ENCODE measurements at places on chromosomes 1 and 21.
A peak's percentile ranks its signal among the peaks of the same experiment; 100 is the strongest.

DNA sequence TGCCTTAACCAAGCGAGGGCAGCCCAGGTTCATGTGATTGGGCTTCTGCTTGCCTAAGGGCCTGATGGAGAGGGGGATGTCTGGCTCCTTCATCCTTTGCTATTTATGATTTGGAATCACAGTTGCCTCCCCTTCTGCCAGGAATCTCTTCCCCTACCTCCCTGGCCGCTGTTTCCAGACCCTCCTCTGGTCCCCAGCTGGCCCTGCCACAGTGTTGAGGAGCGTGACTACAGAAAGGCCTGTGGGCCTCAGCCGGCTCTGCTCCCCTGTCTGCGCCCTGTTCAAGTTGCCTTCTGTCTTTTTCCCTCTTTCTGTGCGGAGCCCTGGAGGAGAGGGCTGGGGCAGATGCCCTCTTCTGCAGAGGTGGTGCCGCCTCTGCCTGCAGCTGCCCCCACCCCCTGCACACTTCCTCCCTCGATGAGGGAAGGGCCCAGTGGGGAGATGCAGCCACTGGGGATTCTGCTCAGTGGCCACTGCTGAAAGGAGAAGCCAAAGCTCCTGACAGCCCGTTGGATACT, 6.5 kb downstream of the KIAA1614 start:
- no peak for DNase-seq

DNA sequence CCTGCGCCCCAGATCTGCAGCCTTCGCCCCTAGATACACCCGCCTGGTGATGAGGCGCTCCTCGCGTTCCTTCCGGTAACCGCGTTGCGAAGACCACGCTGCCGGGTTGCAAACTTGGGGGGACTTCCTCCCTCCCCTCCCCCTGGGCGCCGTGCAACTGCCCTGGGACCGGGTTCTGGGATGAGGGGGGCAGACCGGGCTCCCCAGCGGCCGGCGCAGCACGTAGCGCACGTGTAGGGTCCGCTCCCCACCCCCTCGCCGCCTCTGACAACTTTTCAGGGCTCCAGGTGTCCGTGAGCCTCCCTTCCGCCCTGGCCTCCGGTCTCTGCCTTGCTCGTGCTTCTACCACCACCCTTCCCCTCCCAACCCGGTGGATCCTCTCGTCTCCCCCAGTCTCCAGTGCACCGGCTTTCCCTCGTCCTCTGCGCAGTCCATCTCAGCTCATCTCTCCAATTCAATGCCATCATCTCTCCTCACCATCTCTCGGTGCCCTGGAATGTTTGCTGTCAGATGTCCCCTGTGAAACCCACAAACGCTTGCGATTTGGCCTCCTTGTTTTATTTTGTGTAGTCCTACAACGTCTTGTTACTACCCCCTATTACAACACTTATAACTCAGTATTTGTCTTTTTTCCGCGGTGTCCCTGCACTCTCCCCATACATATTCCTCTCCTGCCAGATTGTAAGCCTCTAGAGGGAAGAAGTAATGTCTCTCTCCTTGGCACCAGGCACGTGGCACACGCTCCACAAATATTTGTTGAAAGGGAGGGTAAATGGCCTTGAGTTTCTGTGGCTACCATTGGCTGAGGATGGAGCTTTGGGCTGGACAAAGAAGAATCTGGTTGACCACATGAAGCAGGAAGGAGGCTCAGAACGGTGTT, 782 bp downstream of the PCAT6 start:
- peak; percentile 44 for DNase-seq

GRCh38 chr1:226373376-226373775, 34.5 kb downstream of the PARP1 start:
- no peak for DNase-seq

GRCh38 chr21:45393833-45394638, 10.9 kb upstream of the COL18A1 start:
- DNase-seq = no peak

DNA sequence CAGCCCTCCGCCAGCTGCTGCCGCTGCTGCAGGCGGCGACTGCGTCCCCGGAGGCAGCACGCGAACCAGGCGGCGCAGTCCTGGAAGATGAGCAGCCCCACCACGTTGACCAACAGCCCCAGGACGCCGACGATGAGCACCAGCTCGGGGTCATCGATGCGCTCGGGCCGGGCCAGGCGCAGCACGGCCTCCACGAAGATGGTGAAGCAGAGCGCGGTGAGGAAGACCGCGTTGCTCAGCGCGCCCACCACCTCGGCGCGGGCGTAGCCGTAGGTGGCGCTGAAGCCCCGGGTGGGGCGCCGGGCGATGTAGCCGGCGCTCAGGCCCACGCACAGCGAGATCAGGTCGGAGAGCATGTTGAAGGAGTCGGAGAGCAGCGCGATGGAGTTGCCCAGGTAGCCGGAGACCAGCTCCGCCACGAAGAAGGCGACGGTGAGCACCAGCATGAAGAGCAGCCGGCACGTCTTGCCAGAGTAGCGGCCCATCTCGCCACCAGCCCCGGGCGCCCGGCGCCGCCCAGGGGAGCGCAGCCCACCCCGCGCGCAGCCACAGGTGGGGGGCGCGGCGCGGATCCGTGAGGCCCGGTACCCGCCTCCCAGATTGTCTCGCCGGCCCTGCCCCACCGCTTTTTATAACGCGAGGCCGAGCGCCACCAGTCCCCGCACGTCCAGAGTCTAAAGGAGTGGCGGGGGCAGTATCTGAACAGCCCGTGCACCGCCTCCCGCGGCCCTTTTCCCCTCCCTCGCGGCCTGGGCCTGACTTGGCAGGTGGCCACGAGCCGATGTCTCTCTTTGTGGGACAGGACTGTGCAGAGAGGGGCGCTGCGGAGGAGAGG, at the start of gene SLC30A10:
Gene SLC30A10, minus strand, starts transcription at position 602 of the 835 bp plus-strand sequence. Its CDS starts 117 bp downstream, at position 485.
- peak; percentile 9 for DNase-seq

GRCh38 chr1:200550367-200550766, 70.2 kb downstream of the KIF14 start:
- DNase-seq = peak; percentile 80

DNA sequence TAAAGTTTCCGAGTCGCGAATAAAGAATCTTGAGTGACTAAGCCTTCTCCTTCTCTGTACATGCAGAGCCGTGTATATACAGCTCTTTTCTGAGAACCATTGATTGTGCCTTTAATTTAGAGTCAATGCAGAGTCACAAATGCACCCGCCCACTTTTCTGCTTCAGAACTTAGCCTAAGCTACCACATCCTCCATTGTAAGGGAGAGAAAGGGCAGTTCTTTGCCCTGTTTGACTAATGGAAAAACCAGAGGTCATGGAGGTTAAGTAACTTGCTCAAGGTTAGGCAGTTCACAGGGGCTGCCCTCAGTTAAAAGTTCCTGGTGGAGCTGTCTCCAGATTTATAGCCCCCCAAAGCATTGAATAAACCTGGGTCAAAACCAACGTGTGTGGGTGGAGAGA, 139.6 kb downstream of the TOMM20 start:
- no peak for DNase-seq

GRCh38 chr1:20154301-20154831, 15.2 kb downstream of the PLA2G2F start:
- no peak for DNase-seq

DNA sequence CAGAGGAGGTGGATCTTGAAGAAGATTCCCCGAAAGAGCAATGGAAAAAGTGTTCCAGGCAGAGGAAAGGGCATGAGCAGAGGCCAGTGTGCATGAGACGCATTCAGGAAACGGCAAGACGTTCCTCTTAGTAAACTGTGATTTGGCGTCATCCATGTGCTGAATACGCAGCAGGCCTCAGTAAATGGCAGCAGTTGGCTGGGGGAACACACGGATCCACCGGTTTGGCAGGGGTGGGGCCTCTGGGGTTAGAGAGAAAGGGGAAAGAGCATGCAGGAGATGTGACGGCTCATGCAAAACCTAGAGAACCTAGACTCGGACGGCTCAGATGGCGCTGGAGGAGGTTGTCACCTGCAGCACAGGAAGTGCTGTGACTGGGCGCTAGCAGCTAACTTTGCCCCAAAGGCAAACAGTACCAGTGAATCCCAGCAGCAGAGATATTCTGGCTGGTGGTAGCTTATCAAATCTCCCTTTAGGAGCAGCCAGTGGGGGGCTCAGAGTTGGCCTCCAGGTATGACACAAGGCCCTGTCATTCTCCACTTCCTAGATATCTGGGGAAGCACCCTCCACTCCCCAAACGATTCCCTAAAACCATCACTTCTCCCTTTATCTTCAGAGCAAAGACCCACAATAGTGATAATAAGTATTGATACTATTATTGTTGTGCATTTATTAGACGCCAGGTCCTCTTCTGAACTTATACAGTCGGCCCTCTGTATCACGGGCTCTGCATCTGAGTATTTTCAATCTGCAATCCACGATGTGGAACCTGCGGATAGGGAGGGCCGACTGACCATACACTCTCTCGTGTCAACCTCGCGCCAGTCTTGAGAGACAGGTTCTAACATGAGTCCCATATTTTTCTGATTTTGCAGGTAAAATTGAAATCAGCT, 7.6 kb downstream of the LAPTM5 start:
- no peak for DNase-seq

- peak; percentile 5 for DNase-seq
Observed at GRCh38 chr1:94383966-94384408, 34.2 kb upstream of the ABCD3 start.

- no peak for DNase-seq
Observed at GRCh38 chr1:76542359-76542758, 324.9 kb upstream of the ST6GALNAC5 start.

GRCh38 chr21:42307106-42307505, 8.1 kb downstream of the TFF3 start:
- DNase-seq = no peak

GRCh38 chr1:14780271-14780670, 181.8 kb downstream of the KAZN start:
- DNase-seq = peak; percentile 18

DNA sequence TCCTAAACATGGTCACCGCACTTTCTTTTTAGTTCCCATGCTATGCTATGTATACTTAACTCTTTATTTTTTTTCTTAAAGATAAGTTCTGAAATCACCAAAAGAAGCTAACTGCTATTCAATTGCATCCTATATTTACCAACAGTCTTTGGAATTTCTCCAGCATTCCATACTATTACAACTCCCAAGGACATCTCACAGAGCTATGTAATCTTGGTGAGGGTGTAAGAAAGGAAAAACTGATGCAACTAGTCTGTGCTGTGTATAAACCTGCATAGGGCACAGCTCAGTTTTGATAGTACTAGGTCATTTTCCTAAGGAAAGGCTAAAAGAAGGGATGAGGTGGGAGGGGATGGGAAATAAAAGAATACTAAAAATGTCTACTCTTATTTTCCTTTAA, 78.0 kb downstream of the PTPN14 start:
- DNase-seq = peak; percentile 80

DNA sequence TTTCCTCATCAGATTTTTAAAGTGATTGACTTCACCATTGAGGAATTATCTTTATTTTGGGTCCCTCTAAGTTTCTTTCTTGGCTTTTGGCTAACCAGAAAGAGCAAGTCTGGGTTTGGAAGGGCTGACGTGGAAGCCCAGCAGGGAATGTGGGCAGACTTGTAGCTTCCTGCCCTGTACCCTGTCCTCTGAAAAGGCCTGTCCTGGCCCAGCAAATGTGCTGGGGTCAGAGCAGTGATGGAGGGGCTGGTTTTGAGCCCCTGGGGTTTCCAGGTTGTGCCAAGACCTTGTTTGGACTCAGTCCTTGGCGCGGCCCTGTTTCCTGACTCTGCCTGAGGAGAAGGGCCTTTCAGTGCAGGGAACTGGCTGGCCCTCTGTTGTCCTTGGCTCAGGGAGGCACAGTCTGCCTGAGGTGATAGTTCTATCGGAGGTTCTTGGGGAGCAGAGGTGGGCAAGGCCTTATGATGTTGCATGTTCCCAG, 72.1 kb downstream of the UCK2 start:
- DNase-seq = peak; percentile 47

DNA sequence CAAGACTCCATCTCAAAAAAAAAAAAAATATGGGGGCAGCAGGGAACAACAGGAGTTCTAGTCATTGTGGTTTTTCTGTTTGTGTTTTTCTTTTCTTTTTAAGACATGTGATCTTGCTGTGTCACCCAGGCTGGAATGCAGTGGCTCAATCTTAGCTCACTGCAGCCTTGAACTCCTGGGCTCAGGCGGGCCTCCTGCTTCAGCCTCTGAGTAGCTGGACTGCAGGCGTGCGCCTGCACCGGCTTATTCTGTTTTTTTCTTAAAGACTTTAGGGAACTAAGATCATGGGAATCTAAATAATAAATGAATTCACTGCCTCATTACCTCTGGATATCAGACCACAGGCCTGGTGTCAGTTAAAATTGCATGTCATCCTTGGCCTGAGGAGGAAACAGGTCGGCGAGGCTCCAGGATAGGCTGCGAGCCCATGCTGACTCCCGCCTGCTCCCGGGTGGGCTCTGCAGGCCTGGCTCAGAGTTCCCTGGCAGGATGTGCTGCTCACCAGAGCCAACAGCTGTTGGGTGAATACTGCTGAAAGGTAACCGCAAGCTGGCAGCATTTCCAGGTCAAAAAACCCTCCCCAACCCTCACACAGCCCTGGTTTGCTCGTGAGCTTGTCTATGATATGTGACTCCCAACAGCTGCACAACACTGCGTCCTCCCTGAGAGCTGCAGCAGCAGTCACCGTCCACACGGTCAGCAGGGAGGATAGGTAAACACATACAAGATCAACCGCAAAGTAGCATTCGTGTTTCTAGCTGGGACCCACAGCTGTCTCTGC, 58.1 kb downstream of the SCCPDH start:
- peak; percentile 47 for DNase-seq

Data from epithelial cell of esophagus (primary cell).